ENCODE measurements at places on chromosomes 2 and 18.

DNA sequence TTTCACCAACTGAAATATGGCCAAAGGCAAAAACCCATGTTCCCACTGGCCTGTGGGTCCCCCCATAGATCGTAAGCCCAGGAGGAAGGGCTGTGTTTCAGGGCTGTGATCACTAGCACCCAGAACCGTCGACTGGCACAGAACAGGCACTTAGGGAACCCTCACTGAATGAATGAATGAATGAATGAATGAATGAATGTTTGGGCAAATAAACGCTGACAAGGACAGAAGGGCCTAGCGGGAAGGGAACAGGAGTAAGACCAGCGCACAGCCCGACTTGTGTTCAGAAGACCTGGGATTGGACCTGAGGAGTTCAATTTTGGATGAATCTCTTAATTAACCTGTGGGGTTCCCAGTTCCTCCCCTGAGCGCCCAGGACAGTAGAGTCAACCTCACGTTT is 76.2 kb downstream of the TPO start:
- DNase-seq, result no peak

- DNase-seq, result no peak
Measured at GRCh38 chr2:197276156-197276555, 34.4 kb downstream of the ANKRD44 start.

DNA sequence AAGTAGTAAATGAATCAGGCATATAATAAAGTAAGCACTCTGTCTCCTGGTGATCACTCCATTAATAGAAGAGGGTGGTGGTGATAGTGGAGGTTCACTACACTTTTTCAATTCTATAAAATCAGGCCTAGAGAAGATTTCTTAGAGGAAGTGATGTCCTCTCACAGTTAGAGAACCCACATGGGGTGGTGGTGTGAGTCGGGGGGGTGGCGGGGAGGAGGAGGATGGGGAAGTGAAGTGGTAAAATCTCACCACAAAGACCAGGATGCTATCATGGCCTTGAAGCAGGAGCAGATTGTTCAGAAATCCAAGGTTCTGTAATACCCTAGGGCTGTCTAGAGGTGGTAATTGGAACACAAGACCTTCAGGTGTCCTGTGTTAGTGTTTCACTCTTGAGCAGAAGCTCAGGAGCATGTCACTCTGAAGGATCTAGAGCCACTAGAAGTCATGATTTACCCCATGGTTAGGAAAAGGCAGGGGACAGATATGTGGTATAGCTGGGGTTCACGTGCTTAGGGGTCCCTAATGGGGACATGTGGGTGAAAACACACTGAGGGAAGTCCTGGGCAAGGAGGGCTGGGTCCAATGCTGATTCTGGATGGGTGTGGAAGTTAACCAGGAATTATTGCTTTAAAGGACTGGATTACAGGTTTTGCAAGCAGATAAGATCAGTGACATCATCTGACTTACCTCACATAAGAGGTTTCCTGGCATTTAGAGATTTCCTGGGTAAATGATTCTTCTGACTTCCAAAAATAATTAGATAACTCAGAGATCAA is 31.0 kb downstream of the RNF125 start:
- DNase-seq, result no peak

- no peak for DNase-seq
Measured at GRCh38 chr2:3171564-3172264, 205.9 kb downstream of the EIPR1 start.

DNA sequence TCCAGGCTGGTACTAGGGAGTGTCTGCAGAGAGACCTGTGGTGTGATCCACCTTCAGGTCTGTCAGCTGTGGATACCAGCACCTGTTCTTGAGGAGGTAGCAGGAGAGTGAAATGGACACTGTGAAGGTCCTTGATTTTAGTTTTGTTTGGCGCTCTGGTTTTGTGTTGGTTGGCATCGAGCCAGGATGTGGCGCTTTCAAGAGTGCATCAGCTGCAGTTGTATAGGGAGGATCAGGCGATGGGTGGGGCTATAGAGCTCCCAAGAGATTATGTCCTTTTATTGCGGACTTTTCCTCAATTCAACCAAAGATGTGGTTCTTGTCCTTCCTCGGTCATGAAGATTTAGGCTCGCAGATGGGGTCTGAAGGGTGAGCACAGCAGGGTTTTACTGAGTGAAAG is 37.5 kb downstream of the SLC39A10 start:
- DNase-seq, result no peak

DNA sequence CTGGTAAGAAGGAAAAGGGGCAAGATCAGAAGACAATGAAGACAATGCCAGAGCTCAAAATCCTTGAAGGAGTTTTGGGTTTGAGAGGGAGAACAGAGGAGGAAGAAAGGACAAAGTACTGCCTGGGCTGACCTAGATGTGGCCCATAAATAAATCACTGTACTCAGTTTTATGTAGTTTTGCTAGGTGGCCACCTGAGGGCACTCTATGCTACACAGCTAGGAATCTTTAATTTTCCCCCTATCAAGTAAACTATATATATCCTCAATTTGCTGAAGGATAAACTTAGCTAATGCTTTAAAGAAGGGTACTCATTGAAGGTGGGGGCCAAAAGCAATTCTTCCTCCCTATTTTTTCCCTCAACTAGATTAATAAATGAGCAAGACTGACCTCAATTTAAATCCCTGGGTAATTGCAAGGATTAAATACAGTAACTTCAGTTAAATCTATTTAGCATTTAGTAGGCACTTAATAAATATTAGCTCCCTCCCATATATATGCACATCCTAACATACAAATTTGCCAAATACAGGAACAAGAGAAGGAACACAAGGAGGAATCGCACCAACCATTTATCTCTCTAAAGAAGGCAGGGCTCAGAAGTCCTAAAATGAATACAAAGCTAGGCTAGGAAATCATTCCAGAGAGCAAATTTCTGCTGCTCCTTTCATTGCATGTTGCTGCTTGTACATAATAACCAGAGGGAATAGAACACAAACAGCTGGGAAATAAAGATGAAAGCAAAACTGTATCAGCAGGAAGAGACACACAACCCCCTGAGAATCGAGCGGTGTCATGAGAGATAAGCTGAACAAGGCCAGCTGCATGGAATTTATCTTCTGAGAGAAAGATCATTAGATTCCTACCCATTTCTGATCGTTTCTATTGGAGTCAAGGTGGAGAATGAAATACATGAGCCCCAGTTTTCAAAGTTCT is 540.1 kb downstream of the NRXN1 start:
- DNase-seq, result no peak

DNA sequence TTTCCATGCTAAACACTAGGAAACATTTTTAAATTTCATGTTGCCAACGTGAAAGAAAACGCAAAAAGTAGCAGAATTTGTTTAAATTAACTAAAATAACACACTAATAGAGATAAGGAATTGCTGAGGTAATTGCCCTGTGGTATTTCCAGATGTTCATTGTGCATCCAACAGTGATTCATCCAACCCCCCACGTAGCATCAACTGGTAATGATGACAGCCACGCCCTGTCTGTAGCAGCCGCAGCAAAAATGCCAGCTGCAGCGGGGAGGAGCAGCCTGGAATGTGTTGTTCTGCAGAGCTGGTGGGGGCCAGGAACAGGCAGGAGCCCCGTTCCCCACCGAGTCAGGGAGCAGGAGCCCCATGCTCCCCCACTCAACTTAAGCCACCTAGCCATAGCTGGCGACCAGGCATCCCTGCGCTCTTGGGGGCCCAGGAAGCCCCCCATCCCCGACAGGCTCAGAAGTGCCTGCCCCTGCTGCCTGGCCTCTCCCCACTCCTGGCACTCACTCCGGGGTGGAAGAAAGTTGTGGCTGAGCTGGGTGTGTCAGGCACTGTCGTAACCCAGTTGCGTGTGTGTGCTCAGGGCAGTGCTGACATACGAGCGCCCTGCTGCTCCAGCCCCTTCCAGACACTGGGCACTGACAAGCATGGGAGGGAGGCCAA is 695.1 kb upstream of the ACVR2A start:
- no peak for DNase-seq

DNA sequence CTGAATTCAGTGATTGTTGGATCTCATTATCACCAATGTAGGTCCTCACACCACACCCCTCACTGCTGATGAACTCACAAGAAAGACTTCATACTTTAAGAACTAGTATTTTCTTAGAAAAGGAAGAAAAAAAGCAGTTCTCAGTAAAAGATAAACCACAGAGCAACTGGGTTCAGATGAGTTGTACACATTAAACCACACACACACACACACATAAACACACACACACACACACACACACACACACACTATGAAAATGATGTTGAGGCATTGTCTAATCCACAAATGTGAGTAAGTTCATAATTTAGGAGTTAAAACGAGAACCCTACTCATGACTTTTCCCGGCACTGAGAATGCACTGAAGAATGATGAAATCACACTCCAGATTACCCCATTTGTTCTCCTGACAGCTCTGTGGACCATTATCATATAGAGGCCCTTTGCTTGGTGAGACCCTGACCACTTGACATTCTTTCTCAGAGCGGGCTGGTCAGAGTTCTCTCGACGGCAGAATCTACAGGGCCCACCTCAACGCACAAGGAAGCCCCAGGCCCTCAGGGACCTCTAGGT is 106.2 kb downstream of the BCL2 start:
- no peak for DNase-seq

DNA sequence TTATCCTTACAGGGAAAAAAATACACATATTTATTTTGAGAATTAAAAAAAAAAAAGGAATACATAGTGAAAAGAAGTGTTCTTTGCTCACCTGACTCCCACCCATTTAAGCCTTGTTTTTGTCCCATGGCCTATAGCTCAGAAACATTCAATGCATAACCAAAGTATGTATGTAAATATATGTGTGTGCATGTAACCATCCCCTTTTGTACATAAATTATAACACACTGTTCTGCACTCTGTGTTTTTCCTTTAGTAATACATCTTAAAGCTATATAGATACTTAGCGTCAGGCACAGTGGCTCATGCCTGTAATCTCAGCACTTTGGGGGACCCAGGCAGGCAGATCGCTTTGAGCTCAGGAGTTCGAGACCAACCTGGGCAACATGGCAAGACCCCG is 21.8 kb downstream of the MDH1 start:
- no peak for DNase-seq

DNA sequence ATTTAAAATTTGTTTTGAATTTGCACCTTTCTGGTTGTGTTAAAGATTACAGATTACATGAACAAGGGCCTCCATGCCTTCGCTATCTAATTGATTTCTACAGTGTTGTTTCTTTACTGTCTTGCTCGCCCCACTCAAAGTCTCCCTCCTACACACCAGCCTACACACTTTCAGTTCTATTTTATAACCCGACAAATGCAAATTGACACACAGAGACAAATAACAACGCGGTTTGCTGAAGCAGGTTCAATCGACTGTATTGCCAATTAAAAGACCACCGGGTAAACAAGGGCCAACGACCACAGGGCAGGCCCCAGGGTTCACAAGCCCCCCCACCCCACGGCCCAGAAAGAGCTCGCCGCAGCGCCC is 869 bp downstream of the STARD7 start:
- no peak for DNase-seq

- DNase-seq, result no peak
Measured at GRCh38 chr2:105597806-105598803, 146.6 kb upstream of the NCK2 start.

DNA sequence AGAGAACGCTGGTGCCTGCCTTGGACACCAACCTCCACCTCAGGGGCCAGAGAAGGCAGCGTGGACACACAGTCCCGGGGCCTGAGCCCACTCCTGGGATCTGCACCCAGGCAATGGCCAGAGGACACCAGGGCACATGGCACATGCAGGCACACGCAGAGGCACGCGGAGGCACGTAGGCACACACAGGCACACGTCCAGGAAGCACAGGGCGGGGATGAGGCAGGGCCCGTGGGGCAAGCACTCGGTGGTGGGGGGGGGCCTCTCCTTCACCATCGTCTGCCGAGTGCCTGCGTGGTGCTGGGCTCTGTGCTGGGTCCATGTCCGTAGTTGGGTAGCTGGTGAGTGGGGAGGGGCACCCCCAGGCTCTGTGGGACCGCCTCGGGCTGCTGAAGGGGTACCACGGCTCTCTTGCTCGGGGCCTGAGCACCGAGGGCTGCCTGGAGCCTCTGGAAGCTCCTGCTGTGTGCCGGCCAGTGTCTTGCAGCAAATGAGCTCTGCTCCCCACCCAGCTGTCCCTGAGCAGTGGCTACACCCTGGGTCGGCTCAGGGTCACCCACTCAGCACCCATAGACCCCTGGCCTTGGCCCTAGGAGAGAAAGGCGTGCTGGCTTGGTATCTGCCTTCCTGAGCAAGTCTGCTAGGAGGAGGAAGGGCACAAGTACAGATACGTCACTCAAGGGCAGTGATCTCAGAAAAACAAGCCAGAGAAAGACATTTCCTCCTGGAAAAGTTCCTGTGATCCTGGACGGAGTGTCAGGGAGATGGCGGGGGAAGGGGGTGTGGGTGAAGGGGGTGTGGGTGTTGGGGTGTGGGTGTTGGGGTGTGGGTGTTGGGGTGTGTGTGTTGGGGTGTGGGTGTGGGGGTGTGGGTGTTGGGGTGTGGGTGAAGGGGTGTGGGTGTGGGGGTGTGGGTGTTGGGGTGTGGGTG is 26.4 kb downstream of the RTP5 start:
- DNase-seq, result no peak

DNA sequence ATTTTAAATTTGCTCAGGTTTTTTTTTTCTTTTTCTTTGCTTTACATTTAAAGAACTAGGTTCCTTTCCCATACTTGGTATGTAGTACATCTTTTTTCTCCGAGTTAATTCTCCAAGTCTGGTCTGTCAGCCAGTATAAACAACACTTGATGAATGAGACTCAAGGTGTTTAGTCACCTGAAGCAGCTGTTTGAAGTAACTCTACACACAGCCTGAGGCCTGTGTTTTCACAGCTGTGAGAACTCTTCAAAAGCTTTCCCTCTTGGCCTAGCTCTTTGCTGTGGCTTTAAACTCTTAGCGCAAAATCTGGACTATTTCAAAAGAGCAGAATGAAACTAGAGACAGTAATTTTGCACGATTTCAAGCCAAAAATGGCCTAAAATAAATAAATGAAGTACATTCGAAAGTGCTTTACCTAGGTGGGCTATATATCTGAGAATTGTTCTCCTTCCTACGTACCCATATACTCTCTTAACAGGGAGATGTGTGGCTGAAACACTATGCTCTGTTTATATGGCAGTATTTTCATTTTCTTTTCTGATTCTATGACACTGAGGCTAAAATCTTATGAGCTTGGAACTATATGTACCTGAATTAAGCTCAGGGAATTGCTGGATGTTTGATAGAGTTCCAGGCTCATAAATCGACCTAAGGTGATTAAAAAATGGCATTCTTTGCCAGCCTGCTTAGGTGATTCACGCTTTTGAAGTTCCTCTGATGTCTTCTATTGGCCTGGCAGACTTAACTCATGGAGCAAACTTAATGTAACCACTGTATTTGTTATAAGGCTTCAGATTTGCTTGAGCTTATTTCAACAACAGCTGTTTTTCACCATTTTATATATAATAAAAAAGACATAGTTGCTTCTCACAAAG is 1044.1 kb upstream of the ZEB2 start:
- no peak for DNase-seq

GRCh38 chr2:200158647-200159356 is 147.7 kb upstream of the SPATS2L start:
- DNase-seq, result no peak

Data from activated T-helper 1 cell treated with anti-CD3 and anti-CD28 coated beads, Interleukin-2, amount 50 U/mL, for 16 hours (primary cell).